KG1 (cell line): ENCODE measurements at places on chromosomes 4 and X.

GRCh38 chrX:109448282-109448938 is 33.5 kb downstream of the GUCY2F start:
- no peak for DNase-seq

DNA sequence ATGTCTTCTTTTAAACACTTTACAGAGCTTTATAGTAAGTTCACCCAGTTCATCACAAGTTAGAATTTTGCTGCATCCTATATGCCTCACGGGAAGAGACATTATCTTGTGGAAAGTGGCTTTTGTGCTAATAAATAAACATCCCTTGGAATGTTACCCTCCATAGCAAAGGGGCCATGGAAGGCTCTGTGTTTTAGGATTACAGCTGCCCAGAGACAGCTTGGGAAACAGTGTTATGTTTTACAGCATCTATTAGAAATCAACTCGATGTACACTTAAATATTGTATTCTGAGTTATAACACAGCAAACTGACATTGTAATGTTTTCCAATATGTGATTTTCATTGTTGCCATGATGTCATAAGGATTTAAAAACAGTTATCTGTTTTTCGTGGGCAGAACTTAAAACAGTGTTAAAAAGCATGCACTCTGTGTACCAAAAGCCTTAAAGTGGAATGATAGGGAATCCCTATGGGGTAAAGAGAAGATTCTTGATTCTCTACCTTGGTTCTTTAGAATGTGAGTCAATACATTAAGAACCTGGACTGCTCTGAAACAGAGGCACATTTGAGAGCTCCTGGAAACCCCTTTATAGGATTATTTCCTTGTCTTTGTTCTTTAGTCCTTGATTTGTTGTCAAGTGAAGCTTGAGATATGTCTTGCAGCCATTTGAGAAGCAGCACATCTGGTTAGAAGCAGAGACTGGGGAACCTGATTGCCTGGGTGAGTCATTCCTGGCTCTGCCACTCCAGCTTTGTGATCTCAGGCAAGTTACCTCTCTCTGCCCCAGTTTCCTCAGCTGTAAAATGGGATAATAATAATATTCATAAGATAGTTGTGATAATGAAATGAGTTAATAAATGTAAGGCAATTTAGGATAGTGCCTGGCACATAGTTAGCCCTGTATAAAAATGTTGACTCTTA is 41.6 kb downstream of the ARHGAP10 start:
- DNase-seq, result no peak

DNA sequence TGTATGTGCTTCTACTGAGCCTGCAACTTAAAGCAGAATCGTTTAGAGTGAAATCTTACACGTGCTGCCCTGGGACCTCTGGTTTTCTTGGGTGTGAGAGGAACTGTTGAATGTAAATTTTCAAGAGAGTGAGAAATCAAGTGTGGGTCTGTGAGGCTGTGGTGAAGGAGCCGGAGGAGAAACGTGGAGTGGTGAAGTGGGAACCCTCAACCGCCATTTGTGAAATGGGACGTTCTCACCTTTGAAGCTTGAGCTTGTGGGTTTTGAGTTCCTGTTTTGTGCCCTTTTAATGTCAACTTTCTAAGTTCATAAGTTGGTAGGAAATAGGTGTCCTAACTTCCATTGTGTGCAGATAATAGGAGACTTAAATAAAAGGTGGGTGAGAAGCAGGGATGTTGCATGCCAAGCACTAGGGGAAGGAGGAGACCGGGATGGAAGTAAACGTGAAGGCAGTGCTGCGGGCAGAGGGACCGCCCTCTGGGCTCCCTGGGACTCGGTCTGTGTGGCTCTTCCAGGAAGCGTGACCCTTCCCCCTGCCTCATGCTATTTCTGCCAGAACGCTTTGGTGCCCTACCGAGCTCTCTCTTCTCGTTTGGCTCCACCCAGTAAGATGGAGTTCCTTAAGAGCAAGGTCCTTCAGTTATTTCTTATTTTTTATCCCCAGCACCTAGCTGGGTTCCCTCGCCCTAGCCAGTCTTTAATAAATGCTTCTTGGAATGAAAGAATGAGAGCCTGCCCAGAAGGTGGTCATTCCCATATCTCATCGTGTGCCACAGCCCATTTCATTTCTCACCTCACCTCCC is 56.0 kb downstream of the TMEM131L start:
- DNase-seq, result no peak

DNA sequence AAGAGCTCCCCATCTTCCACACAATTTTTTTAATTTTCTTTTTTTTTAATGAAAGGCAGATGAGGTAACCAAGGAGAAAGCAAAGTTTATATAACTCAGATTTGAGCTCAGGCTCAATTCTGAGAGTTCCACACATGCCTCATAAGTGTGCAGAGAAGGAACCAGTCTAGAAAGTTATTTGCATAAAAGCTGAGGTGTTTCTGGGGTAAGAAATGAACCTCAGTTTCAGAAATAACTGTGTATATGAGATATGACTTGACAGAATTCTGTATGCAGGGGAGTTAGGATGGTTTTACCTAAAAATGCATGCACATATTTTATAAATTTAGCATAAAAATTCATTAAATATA is 51.3 kb downstream of the DTHD1 start:
- DNase-seq, result no peak

- no peak for DNase-seq
These were observed 8.6 kb upstream of the TKTL2 start for GRCh38 chr4:163482190-163482589.

DNA sequence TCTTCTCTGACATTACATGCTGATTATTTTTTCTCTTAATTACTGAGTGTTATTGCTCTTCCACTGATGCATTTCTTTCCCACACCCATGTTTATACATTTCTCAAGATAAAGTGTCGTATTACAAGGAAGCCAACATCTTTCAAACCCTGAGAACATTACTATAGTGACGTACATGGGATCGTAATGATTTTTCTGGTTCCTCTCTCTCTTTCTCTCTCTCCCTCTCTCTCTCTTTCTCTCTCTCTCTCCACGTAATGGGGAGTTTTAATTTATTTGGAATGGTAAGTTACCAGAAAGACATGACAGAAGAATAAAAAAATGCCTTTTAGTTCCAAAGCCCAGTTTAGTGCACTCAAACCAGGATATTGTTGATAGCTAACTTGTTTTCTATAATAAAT is 40.4 kb upstream of the MAPK10 start:
- DNase-seq, result no peak

- DNase-seq, result no peak
These were observed 98.9 kb upstream of the SH3RF1 start for GRCh38 chr4:169369634-169370033.

DNA sequence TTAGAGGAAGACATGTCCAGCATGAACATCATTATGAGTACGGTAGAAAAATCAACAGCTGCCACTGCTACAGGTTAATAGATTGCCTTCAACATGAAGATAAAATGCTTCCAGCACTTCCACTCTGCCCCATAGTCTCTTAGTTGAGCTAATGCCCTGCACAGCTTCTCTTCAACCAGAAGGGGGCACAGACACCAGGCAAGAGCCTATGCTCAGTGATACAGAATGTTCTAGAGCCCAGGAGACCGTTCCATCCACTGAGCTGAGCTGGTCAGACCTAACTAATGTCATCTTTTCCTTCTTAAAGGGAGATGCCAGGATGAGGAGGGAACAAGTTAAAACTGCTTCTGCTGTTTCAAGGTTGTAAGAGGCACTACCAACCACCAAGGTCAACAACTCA is 42.2 kb downstream of the SMIM10L2A start:
- no peak for DNase-seq

DNA sequence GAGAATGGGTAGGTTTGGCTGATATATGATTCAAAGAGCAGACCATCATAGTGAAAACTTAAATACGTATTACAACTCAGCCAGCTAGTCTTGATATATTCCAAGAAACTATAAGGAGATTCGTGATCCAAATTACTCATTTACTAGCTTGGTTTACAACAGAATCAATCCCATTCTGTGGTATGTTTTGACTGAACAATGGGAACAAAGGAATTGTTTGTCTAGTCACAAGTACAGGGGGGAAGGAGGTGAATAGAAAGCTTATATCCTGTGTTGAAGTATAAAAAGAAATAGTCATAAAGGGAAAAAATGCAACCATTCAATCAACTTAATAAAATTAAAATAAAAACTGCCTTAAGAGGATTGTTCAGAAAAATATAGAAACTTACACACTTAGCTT is 17.0 kb downstream of the C4orf54 start:
- no peak for DNase-seq

- no peak for DNase-seq
These were observed 161.6 kb downstream of the PDGFRA start for GRCh38 chr4:54390670-54391069.

GRCh38 chr4:169274033-169274432 is 3.3 kb upstream of the SH3RF1 start:
- DNase-seq, result no peak

DNA sequence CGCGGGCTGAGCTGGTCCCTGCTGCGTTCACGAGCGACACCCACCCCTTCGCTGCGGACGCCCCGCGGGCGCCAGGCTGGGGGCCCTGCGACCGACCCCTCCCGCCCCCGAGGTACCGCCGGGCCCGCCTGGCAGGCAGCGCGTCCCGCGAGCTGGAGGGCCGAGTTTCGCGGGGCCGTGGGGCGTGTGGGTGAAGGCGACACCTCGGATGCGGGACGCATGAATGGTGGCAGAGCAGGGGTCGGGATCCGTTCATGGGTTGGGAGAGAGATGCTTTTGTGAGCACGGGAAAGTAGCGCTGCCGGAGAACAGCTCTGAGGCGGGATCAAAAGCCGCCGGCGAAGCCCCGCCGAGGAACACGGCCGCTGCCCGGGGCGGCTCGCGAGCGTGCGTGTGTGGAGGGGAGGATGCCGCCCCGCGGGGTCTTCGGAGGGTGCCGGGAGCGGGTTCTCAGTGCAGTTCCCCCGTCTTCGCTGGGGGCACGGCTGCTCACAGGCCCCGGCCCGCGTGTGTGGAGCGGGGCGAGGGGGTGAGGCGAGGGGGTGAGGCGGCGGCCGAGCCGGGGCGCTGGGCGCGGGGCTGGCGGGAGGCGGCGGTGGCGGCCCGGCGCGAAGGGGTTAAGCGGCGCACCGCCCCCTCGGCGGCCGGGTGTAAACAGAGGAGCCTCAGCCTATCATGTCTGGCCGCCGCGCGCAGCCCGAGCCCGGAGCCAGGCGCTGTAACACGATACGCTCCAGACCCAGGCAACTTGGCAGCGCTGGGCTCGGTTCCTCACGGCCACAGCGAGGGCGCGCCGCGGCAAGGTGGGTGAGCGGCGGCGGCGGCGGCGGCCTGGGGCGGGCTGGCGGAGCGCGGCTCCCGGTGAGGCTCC is 205.3 kb downstream of the TENM3 start:
- DNase-seq, result no peak
